Frontal cortex (tissue), 4 donors: ENCODE measurements at places on chromosomes 1 and 21. TPM values are rescaled to one million over a fixed set of nuclear protein-coding genes. Genes with fewer than 3 reads are reported as not detected.

- DNase-seq: no peak
Observed at GRCh38 chr1:154783976-154784375, 86.1 kb downstream of the KCNN3 start.

The CRYBG2 gene
- 0.41 TPM for total RNA-seq

DNA sequence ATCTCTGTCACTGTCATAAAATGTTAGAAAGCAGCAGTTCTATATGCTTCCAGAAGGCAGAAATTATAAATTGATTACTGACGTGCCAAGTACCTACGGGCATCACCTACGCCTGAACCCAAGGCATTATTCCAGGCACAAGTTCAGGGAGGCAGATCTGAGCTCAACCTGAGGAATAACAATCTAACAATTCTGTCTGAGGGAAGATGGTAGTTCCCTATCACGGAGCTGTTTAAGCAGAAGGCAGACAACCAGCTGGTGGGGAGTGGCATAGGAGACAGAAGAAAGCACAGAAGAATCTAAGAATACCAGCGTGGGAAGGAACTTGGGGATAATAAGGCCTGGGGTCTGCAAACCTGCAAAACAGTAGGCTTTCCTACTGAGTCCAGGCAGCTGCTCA lies 40.4 kb downstream of the SLC9A1 start:
- no peak for DNase-seq

GRCh38 chr1:61451572-61451968 lies 273.4 kb downstream of the TM2D1 start:
- DNase-seq: no peak

DNA sequence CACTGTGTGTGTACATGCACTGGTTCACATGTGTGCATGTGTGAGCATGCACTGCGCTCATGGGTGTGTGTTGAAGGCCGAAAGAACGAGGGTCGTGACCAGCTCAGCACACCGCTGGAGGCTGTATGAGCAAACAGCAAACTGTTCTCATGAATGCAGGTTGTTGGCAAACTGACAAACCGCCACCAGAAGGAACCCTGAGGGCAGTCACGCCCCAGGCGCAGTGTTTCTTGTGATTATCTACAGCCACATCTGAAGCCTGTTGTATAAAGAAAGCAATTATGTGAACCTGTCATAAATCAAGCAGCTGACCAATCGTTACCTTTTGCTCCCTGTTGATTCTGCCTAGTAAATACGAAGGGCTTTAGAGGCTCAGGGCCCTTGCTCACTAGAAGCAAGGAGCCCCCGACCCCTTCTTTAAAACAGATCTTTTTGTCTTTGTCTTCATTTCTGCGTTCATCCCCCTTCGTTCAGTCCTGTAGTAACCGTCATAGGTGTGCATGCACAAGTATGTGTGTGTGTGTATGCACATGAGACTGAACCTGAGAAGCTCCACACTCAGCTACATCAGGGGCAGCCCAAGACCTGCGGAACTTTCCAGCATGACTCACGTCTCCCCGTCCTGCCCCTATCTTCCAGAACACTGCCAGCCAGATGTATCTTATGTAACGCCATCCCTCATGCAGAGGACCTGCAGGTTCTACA lies 16.8 kb upstream of the RIPK4 start:
- no peak for DNase-seq

DNA sequence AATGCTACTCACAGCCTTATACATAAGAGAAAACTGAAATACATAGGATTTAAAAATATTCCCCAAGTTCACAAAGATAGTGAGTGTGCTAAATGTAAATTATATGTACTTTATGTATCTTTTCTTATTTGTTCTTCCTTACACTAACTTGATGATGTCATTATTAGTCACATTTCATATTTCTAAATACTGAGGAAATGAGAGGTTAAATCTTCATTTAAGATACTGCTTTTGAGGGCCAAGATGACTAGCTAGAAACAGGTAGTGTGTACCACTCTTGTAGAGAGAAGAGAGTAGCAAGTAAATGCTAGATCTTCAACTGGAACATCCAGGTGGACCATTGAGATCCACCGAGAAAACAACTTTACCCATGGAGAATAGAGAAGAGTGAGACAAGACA lies 29.8 kb downstream of the PYHIN1 start:
- no peak for DNase-seq

The C8B gene
- not detected for total RNA-seq

DNA sequence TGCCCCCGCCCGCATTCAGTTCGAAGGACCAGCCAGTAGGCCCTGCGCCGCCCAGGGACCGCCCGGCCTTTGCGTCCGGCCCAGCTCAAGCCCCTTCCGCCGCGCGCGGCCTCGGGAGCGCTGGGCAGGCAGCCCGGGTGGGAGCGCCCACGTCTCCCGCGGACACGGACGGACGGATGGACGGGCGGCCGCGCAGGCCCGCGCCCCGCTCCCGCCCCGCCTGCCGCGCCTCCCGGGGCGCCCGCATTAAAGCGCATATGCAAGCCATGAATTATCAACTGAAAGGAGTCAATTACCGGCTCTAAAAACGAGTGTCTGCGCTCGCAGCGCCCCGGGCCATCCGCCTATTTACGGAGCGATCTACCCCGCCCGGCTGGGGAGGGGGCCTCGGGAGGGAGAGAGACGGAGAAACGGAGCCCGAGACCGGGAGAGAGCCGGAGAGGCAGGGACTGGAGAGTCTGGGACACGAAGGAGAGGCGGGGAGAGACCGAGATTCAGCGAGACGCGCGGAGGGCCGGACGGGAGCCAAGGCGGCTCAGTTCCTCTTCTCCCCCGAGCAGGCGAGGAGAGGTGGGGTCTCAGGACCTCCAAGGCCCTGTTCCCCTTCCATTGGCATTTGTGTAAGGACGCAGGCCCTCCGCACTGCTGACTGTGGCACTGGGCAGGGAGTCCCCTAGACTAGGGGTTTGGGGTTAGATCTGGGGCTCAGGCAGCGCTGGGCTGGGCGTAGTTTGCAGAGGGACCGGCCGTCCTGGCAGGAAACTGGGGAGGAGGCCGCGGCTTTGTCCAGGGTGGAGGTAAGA lies 41.3 kb upstream of the DMBX1 start:
- peak; percentile 53 for DNase-seq

GRCh38 chr1:182637769-182638168 lies 33.6 kb upstream of the RGS16 start:
- DNase-seq: no peak

DNA sequence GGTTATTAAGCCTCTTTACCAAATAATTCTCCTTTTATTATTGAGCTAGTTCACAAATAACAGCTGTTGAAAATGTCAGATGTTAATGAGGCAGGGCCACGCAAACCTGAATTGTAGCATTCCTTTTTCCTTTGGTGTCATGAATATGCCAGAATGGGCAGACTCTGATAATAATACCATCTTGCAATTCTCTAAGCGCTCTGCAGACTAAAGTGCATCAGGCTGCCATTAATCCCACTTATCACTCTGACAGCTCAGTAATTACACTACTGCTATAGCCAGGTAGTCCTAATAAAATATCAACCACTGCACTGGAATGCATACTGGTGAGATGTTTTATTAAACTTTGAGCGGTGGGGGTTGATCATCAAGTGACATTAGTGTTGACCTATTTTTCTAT lies 177.7 kb downstream of the DPYD start:
- no peak for DNase-seq

The S100A6 gene
- total RNA-seq: 9.8 TPM
